ENCODE measurements at places on chromosomes 4 and X.
A peak's percentile ranks its signal among the peaks of the same experiment; 100 is the strongest.

DNA sequence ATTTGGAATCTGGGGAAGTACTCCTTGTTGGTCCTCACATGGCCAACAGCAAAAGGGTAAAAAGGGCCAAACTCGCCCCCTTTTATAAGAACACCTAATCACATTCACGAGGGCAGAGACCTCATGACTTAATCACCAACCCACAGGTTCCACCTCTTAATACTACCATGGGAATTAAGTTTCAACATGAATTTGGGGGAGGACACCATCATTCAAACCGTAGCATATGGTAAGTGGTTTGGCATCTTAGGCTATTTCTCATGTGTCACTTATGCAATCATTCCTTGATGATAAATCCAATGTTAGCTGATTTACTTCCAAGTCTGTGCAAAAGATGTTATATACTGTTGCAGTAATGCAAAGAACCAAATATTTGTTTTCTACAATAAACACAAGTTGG lies 302.9 kb upstream of the FAM241A start:
- no peak for DNase-seq

- no peak for DNase-seq
These were observed 1.2 kb upstream of the PPARGC1A start for GRCh38 chr4:23891064-23891421.

DNA sequence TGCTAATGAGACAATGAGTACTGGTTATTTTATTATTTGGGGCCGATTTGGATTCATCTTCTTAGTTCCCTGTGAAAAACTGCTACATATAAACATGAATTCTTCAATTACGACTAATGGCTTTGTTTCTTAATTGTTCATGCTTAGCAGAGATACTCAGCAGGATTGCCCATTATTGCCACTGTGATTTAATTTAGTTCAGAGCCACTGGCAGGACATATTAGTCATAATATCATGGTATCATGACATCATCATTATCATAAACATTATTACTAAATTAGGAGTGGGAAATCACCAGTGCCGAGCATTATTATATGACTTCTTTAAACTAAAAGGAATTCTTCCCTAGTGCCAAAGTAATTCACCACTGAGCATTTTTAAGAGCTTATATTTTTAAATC lies 201.4 kb downstream of the SPOCK3 start:
- peak; percentile 21 for DNase-seq

DNA sequence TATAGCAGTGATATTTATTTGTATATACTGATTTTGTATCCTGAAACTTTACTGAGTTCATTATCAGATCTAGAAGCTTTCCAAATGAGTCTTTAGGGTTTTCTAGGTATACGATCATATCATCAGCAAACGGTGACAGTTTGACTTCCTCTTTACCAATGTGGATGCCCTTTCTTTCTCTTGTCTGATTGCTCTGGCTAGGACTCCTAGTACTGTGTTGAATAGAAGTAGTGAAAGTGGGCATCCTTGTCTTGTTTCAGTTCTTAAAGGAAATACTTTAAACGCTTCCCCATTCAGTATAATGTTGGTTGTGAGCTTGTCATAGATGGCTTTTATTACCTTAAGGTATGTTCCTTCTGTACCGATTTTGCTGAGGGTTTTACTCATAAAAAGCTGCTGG lies 37.5 kb downstream of the CBR4 start:
- no peak for DNase-seq

GRCh38 chr4:120065974-120066516 lies 603 bp downstream of the MAD2L1 start:
- DNase-seq: no peak

DNA sequence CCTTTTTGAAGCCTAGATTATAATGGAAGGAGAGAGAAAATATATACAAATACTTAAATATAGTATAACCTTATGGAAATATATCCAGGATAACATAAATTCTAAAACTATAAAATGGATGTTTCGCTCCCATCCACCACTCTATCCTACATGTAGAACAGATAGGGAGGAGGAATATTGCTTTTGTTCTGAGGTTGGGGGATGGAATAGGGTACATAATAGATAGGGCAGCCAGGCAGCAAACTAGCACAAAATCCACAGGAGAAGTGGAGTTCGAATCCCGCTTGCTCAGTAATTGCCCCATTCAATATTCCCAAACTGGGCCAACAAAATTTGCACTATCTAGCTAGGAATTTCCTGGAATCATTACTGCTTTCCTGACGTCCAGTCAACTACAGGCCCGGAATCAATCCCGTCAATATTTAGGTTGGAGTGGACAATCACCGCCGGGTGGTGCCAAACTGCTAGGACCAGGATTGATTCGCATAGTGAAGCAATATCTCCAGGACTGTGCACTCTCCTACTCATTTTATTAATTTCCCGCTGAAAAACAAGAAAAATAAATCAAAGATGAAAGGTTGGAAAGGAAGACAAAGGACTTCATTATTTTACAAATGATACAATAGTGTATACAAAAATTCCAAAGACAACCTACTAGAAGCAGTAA lies 40.4 kb upstream of the PAPSS1 start:
- no peak for DNase-seq

DNA sequence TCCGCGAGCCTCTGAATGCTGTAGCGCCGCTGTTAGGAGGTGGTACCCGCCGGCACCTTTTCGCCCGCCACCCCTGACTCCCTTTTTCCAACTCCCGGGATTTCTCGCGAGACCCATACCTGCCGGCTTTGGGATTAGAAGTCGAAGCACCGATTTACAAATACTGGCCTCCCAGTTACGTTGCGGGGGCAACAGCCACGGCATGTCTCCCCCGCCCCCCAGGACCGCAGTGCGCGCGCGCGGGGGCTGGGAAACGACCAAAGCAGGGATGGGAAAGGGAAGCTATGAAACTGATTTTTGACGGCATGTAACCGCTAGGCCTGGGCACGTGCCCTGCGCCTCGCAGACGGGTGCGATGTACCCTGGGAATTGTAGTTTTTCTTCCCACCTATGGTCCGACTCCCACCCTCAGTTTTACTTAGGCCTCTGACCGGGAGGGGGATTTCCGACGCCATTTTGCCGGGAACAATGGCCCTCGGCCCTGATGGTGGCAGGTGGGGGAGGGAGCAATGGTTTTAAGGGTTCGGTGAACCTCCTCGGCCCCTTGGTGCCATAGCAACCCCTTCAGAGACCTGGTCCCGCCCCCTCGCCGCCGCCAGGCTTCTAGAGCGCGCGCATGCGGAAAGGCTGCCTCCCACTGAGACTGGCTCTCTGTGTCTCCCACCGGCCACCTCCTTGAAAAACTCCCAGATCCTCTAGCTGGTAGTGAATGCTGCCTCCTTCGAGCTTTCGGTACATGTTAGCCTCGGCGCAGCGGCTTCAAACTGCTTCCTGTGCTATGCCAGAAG lies 772 bp upstream of the WNK3 start:
- DNase-seq: peak; percentile 73

DNA sequence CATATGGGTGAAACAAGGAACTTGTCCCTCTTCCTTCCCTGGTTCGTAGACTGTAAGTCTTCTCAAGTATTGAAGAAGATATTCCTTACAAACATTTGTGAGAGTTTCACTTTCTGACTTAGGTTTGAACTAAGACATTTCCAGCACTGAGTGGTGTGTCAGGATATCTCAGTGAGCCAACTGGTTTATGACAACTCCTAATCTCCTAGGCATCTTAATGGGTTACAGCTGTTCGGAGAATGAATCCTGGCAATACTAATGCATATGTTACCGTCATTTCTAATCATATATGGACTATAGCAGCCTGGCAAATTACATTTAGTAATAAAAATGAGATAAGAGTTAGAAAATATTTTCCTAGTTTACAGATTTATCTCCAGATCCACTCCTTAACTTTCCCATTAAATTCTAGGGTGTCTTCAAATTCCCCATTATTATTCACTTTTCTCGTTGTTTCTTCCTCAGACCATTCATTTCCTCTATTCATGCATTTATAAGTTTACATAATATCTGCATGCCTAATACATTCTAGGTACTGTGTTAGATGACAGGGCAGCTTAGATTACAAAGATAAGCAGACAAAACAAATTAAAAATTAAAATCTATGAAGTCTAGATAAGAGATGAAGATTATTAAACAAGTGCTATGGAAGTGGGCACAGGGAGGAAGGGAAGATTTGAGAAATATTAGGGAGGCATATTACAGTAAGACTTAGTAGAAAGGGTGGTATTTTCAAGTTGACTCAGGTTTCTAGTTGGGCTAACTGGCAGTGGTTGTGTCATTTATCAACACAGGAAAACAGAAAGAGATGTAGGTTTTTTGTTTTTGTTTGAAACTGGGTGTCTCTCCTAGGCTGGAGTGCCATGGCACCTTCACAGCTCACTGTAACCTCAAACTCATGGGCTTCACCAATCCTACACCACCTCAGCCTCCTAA lies 173.9 kb downstream of the WDFY3 start:
- no peak for DNase-seq

DNA sequence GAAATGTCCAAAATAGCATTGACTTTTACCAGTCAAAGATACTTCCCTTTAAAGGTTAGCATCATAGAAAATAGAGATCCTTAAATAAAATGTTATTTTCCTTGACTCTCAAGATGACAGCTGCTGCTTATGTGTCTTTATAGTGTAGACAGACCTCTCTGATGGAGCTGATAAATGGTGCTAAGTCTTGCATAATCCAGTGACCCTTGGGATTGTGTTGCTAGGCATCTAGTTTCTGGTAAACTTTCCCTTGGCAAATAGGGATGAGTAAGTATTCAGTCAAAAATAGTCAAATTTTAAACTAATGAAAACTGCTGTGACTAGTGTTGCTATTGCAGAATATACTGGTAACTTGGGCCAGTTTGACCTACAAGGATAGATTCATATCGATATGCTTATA lies 53.6 kb downstream of the MBNL3 start:
- no peak for DNase-seq

Measured in fibroblast of lung (primary cell).